ENCODE measurements at places on chromosomes 1 and 21.

- peak; percentile 77 for DNase-seq
Measured at GRCh38 chr21:18493422-18493821, 89.8 kb upstream of the TMPRSS15 start.

DNA sequence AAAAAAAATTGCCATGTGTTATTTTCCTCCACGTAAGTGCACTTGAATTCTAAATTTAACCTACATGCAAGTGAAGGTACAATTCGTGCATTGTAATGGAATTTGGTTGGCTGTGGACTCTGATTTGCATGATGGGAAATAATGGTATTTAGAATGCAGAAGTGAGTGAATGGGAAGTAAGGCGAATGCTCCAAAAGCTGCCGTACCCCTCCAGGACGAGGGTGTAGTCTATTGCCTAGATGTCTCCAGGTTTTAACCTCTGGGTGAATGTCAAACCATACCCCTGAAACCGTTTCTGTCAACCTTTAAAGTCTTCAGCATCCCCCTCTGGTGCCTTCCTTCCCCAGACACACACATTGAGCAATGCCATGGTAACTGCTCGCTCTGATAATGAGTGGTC is 44.5 kb downstream of the KIAA0040 start:
- DNase-seq = no peak

GRCh38 chr1:157831968-157832626 is 9.5 kb downstream of the CD5L start:
- no peak for DNase-seq

DNA sequence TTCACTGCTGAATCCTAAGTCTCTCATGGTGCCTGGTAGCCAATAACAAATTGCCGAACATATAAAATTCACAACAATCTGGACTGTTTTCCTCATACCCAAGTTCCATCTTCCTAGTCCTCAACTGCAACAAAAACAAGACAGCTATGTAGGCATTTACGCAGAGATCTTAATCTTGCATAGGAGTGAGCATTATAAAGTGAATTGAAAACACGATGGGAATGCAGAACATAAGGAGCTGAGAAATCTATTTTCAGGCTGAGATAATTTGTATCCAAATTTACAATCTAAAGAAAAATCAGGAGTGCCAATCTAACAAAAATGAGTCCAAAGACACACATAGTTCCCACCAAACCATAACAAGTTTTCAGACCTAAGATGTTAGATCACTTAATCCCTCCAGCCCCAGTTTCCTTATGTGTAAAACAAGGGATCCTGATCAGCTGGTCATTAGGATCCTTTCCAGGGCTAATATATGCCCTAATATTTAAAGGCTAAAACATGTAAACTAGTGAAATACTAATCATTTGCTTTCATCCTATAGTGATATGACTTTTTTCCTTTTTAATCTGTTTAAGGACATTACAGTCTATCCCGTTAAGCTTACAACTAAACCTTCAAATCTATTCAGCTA is 1.9 kb downstream of the SLC16A1 start:
- no peak for DNase-seq

DNA sequence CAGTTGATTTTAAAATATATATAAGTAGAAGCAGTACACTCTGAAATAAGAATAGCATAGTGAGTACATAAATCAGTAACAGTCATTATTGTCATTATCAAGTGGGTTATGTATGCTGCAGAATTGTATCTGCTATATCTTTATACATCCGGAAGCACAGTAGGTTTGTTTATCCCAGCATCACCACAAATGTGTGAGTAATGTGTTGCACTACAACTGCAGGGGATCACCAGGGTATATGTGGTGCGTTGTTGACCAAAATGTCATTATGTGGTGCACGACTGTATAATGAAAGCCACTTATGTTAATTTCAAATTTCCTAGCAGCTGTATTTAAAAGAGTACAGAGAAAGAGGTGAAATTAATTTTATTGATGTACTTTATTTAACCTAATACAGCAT is 87.7 kb upstream of the GADD45A start:
- no peak for DNase-seq

DNA sequence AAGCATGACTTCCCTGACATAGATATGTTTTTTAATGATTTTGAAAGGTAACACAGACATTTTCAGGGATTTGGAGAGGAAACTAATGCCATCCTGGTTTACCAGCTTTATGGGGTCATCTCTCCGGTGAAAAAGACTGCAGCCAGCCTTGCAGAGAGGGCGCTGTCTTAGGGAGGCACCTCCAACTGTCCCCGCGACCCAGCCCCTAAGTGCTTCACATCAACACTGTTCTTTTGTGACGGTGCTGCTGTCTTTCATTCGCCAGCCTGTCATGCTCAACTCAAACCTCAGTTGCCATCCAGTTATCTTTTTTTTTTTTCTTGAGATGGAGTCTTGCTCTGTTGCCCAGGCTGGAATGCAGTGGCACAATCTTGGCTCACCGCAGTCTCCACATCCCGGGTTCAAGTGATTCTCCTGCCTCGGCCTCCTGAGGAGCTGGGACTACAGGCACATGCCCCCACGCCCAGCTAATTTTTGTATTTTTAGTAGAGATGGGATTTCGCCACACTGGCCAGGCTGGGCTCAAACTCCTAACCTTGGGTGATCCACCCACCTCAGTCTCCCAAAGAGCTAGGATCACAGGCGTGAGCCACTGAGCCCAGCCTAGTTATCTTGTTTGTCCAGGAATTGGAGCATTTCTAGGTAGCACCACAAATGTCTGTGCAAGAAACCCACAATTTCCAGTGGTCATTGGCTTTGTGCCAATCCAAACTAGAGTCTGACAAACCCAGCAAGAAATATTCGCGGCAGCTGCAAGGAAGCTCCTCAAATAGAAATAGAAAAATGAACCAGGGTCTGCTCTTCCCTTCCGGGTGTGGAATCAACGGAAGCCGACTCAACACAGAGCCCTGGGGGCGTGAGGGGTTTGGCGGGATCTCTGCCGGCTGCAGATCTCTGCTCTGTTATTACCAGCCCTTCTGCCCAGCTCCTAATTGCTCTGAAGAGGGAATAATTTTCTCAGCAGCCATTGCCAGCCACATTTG is 24.2 kb downstream of the PDE9A start:
- peak; percentile 69 for DNase-seq

GRCh38 chr1:156656806-156657740 is 15.2 kb downstream of the BCAN start:
- peak; percentile 67 for DNase-seq

GRCh38 chr21:29403922-29404538 is 105.3 kb downstream of the BACH1 start:
- DNase-seq = no peak

- no peak for DNase-seq
Measured at GRCh38 chr1:169090308-169090899, 16.1 kb upstream of the ATP1B1 start.

DNA sequence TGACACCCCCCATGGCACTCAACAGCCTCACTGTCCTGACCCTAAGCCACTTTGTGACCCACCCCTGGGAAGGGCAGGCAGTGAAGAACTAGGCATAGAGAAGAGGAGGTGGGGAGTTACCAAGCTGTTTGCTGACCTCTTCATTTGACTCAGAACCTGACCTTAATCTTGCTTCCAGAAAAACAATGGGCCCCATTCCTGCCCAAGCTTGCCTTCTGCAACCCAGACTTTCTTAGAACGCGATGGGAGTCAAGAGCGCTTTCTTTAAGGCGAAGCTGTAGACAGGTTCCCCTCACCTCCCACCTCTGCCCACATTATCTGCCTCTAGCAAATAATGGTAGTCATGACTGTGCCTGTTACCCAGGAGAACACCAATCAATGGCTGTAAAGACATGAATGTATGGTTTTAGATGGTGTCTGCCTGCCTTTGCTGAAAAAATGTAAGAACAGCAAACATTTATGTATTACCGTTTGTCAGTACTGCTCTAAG is 8.2 kb upstream of the CBR3 start:
- DNase-seq = no peak

GRCh38 chr1:101166583-101167120 is 70.2 kb upstream of the S1PR1 start:
- no peak for DNase-seq

- DNase-seq = no peak
Measured at GRCh38 chr1:46394872-46395465, 852 bp downstream of the FAAH start.

- DNase-seq = no peak
Measured at GRCh38 chr1:205470131-205470530, 14.3 kb upstream of the BLACAT1 start.

- no peak for DNase-seq
Measured at GRCh38 chr1:41345434-41346075, 15.7 kb upstream of the FOXO6 start.

GRCh38 chr21:38811257-38811656 is 5.5 kb downstream of the ETS2 start:
- DNase-seq = no peak

- no peak for DNase-seq
Measured at GRCh38 chr1:106722466-106722865, 334.0 kb upstream of the PRMT6 start.

GRCh38 chr1:112770724-112771123 is 55.6 kb upstream of the PPM1J start:
- no peak for DNase-seq

GRCh38 chr1:83626603-83627002 is 372.3 kb downstream of the TTLL7 start:
- no peak for DNase-seq

- DNase-seq = no peak
Measured at GRCh38 chr1:113929750-113930498, 800 bp downstream of the HIPK1 start.

- peak; percentile 50 for DNase-seq
Measured at GRCh38 chr1:228161362-228161761, 4.2 kb upstream of the IBA57 start.

GRCh38 chr1:9235096-9235459 is 504 bp downstream of the H6PD start:
- DNase-seq = peak; percentile 3

DNA sequence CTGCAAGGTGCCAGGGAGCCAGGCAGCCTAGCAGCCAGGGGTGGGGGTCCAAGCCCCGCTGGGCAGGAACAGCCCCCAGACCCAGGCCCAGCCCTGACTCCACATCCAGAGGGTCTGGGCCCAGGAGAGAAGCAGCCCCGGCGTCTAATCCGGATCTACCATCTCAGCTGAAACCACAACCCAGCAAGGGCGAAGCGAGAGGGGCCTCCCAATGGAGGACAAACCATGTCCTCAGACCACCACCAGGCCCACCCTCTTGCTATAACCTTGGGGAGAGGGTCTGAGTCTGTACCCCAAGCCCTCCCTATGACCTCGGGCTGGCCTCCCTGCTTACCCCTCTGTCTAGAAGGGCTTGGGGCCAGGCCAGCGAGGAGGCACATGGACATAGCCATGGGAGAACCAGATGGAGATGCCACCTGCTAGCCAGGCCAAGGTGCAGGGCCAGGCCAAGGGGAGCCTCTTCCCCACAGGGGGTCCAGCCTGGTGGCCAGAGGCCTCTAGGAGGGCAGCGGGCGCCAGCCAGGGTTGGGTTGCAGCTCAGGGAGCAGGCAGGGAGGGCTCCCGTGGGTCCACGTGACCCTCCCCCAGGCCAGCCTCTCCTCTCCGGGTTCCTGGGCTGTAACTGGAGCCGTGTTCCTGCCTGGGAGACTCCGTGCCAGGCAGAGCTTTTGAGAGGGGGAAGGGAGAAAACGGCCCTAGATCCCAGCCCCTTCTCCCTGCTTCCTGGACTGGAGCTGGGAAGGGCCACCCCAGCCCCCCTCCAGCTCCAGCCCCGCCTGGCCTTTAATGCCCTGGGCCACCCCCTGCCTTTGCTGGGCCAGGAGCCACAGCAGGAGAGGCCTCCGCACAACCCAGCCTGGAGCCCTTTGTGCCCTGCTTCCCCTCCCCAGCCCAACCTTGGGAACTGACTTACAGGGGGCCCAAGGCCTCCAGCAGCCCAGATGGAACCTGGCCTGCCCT is 2.5 kb downstream of the WNT9A start:
- DNase-seq = peak; percentile 37

DNA sequence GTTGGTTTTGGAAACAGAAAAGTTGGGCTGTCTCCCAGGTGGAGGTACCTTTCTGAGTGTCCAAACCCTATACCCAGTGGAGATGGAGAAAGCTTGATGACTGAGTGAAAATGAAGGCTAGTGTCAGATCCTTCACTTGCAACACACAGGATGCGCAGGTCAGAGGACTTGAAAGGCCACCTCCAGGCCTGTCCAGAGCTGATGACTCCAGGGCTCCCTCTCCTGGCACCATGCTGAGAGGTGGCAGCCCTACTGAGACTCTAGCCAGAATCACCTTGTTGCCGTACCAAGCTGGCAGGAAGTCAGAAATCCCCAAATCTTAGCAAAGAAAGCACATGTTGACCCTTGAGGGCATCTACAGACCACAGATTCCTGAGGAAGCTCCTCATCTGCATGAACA is 16.4 kb downstream of the KNCN start:
- no peak for DNase-seq

DNA sequence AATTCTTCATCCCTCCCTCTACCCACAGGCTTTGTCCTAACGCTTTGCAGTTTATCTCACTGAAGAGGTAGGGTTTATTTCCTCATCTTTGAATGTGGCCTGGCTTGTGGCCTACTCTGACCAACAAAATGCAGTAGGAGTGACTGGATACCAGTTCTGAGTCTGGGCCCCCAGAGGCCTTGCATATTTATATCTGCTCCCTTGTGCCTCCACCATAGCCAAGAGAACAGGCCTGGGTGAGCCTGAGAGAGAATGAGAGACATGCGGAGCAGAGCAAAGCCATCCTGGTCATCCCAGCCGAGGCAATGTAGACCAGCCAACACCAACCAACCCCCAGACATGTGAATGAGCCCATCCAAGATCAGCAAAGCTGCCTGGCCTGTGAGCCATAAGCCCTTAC is 30.3 kb downstream of the SMIM12 start:
- DNase-seq = no peak

DNA sequence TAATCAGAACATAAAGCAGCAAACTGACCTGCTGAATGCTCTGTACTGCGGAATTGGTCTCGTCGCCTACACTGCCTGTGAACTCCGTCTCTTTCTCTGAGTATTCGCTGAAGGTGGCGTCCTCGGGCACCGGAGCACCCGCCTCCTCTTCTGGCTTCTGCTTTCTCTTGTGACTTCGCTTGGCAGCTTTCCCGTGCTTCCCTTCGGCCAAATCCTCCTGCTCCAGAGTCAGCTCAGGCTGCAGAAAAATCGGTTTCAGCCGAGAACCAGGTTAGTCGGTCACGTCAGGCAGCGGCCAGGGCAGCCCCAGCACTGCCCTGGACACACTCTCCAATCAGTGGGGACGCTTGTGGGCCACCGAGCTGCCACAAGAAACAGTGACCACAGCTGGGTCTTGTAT is 35.8 kb upstream of the RIPK4 start:
- DNase-seq = peak; percentile 21
